ENCODE measurements at places on chromosomes 7 and 10.

GRCh38 chr7:28623105-28623730 lies 210.9 kb downstream of the CREB5 start:
- DNase-seq: no peak

- no peak for DNase-seq
These were observed 10.0 kb upstream of the TLX1 start for GRCh38 chr10:101120884-101121653.

- no peak for DNase-seq
These were observed 33.5 kb downstream of the HTRA1 start for GRCh38 chr10:122494833-122495232.

GRCh38 chr7:140212100-140212881 lies 35.5 kb upstream of the KDM7A start:
- DNase-seq: peak; percentile 80

- no peak for DNase-seq
These were observed 181.8 kb upstream of the MBL2 start for GRCh38 chr10:52954407-52954806.

- DNase-seq: no peak
These were observed 318.8 kb upstream of the IGFBP3 start for GRCh38 chr7:46239846-46240245.

DNA sequence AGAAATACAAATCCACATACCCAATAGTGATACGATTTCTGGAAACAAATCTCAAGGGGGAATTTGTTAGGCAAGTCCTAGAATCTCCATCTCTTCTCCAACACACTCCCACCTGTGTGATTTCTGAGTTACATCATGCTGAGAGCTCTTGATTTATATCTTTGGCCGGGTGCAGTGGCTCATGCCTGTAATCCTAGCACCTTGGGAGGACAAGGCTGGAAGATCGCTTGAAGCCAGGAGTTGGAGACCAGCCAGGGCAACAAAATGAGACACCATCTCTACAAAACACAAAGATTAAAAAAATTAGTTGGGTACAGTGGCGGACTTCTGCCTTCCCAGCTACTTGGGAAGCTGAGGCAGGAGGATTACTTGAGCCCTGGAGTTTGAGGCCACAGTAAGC lies 1.5 kb upstream of the MTPN start:
- no peak for DNase-seq

- DNase-seq: peak; percentile 80
These were observed 51.5 kb upstream of the PIP4K2A start for GRCh38 chr10:22765660-22766547.

DNA sequence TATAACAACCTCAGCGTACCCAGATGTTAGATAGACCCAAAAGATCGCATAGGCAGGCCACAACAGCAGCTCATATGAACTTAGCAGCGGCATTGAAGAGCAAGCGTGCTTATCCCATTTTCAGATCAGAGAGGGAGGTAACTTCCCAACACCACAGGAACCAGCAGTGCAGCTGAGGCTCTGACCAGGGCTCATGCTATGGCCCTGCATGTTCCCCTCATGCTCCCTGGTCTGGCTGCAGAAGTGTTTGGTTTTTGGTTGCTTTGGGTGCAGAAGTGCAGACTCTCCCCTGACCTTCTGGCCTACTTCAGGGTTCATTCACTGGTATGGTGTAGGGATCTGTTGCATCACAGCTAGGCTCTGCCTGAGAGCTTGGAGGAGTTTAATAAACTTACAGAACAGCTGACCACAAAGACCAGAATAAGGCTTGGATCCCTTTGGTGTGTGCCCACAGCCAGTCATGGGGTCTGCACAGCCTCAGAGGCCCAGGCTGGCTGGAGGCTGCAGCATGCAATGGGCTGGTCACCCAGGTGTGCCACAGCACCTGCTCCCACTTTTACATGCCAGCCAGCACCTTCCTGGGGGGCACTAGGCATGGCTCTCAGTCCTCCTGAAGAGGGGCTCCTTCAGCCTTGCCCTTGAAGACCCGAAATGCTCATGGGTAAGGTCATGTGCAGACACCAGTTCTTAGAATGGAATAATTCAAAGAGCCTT lies 9.1 kb upstream of the CXCL12 start:
- DNase-seq: no peak

DNA sequence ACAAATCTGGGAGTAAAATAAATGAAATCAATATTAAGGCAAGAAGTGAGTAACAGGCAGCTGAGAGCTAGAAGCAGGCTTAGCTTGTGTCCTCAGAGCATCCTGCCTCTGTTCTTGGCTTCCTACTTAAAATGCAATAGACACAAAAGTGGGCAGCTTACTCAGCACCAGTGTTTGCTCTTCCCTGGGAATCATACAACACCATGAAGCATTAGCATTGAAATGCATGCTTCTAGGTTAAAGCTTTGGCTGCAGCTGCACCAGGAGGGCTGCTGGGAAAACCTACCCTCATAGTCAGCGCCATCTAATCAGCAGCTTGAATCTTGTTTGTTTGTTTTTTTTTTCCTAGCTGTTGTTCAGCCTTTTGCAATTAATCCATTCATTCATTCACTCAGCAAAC lies 104.2 kb upstream of the VWC2 start:
- no peak for DNase-seq

DNA sequence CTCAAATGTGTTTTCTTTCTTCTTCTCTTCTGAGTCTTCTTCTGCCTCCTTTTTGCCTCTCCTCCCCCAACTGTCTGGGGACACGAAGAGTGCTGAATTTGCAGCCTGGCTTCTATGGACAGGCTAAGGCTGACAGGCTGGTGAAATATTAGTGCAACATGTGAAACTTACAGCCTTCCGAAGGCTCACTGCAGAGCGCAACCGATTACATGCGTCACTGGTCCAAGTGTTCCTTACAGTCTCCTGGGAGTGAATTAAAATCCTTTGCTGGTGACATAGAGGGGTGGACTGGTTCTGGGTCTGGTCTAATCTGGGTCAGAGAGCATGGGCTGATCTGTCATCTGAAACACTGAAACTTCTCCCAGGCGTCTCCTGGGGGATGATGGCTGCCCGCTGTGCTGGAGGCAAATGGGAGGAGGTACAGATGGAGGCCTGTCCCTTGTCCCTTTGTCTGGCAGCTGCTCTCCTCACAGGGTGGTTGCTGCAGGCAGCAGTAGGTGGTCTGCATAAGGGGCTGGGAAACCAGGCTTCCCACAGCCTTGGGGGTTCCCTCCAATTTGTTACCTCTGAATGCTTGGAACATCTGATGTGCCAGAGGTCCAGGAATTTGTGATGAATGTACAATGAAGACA lies 143.8 kb upstream of the BMPER start:
- DNase-seq: no peak

- DNase-seq: no peak
These were observed 247.3 kb downstream of the DOCK4 start for GRCh38 chr7:111958896-111959295.
